ENCODE measurements at places on chromosomes 16 and 17. TPM values are rescaled to one million over a fixed set of nuclear protein-coding genes. Genes with fewer than 3 reads are reported as not detected.

TBC1D3L gene
- polyA plus RNA-seq, result 1.6 TPM

OVCA2 gene
- 20.3 TPM for polyA plus RNA-seq

- peak; percentile 74 for DNase-seq
These were observed 41.0 kb upstream of the ZNF750 start for GRCh38 chr17:82880620-82881323.

- no peak for DNase-seq
These were observed 530.2 kb downstream of the NPIPA7 start for GRCh38 chr16:16909126-16909525.

DNA sequence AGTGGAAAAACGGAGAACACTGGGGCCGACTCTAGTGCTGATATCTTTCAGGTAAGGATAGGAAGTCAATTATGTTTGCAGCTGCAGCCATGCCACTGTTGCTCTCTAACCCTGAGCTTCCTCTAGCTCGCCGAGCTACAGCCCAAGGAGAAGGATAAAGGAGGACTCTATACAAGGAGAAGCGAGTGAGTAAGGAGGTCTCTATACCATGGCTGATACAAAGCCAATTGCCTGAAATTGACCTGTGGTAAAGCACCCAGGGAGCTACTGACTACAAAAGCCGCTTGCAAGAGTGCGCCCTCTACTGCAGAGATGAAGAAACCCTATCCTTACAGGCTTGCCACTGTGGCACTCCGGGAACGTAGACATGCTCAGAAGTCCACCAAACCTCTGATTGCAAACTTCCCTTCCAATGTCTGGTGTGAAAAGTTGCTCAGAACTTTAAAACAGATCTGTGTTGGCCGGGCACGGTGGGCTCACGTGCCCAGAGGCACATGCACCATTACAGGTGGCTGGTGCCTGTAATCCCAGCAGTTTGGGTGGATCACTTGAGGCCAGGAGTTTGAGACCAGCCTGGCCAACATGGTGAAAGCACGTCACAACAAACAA lies 10.8 kb upstream of the SLC46A1 start:
- peak; percentile 73 for DNase-seq

- no peak for DNase-seq
These were observed 9.5 kb upstream of the KSR1 start for GRCh38 chr17:27446569-27447301.

- DNase-seq, result no peak
These were observed 154.7 kb downstream of the CEP112 start for GRCh38 chr17:66037221-66037620.

- DNase-seq, result peak; percentile 82
These were observed 887 bp downstream of the ZBTB4 start for GRCh38 chr17:7478276-7479212.

- no peak for DNase-seq
These were observed 67.2 kb upstream of the NACA2 start for GRCh38 chr17:61658183-61658582.

DNA sequence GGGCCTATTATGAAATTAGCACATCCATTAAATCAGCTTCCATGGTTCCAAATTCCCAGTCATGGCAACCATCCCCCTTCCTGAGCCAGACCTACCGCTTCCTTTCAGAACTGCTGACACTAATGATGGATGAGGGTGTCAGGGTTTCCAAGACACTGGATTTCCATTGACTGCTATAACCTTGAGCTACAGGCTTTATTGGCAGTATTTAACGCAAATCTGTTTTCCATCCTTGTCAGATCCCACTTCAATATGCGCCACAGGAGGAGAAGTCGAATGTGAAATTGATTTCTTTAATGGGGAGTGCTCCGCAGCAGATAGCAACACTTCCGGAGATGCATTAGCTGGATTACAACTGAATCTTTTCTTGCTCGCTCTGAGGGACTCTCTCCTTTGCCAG lies 197.1 kb downstream of the HS3ST4 start:
- DNase-seq, result no peak

DNA sequence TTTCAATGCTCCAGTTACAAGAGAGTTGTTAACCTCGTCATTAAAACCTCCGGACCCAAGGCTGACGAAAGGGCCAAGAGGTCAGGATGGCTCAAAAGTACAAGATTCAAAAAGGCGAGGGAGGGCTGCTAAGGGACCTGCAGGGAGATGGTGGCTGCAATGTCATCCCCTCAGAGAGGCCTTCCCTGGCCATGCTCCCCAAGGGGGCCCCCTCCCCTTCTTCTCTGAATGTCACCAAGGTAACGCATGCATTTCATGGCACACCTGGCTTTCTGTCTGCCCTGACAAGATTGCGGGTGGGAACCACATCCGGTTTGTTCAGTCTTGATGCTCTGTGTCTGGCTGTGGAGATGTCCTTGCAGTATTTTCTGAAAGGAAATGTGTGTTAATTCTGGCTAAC lies 89.9 kb downstream of the C16orf78 start:
- DNase-seq, result no peak

DNA sequence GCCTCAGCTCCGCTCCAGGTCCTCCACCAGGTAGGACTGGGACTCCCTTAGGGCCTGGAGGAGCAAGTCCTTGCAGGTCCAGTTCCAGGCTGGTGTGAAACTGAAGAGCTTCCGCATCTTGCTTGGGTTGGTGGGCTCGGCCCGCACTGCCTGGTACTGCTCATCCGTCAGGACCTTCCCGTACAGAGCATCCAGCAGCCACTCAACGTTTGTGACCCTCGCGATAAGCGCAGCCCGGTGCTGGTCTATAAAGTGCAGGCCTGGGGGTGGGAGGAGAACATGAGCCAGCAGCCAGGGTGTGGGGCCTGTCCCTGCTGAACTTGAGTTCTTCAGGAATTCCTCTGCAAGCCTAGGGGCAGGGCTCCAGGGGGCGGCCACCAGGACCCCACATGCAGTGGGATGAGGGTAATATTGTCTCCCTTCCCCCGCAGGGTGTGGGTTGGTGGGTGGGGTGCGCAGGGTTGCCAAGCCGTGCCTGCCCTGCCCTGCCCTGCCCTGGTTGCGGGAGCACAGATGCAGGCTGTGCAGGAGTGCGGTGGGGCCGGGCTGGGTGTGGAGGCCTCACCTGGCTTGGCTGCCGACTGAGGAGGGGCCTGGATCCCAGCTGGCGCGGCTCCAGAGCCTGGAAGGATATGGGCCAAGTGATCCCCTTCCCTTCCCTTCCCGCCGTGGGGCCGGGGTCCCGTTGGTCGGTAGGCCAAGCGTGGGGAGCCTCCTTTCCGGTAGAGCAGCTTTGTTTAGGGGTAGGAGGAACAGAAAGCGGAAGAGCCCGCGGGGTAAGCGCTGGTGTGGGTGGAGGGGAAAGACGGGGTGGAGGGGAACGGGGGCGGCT lies 762 bp downstream of the PYCARD start:
- DNase-seq, result peak; percentile 64

PARD6A gene
- polyA plus RNA-seq, result 7.8 TPM

DNA sequence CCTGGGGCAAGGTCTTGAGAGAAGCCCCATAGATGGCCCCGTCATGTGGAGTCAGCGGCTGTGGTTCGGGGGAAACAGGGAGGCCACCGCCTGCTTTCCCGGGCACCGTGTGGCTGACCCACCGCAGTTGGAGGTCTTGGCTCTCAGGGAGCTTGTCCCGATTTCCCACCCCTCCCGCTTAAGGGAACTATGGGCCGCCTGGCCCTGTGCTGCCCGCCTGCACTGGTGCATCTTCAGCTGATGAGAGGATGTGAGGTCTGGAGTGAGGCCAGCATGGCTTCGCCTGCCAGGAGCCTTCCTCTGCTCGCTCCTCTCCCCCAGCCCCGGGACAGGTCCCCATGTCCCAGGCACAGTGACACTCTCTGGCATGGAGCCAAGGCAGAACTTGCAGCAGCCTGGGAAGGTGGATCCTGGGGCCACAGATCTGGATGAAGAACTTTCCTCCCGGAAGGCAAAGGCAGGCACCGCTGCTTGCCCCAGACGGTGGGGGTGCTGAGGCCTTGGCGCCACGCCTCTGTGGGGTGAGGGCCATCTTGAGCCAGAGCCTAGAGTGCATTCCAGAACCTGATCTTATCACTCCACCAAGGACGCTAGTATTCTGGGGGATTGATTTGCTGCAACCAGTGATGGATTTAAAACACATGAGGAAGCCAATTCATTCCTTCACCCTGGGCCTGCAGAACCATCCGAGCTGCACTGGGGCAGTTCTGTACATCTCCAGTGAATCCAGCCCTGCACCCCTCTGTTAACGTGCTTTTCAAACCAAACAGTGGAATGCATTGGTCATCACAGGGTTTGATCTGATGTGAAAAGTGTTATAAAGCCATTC lies 178.6 kb upstream of the TNRC6C start:
- peak; percentile 67 for DNase-seq

- DNase-seq, result no peak
These were observed 196.9 kb upstream of the CDH11 start for GRCh38 chr16:65318590-65319257.

GPR179 gene
- under 0.01 TPM for polyA plus RNA-seq

- DNase-seq, result peak; percentile 52
These were observed 50.2 kb downstream of the TBC1D16 start for GRCh38 chr17:79985361-79985942.
